Posterior cingulate gyrus (tissue), 11 donors: ENCODE measurements at places on chromosomes 7 and 10.

GRCh38 chr10:100683545-100684300 lies 61.7 kb upstream of the PAX2 start:
- DNase-seq, result no peak

GRCh38 chr10:61153771-61154170 lies 209.8 kb upstream of the RHOBTB1 start:
- no peak for DNase-seq

GRCh38 chr10:114184276-114184675 lies 5.1 kb downstream of the TDRD1 start:
- no peak for DNase-seq

DNA sequence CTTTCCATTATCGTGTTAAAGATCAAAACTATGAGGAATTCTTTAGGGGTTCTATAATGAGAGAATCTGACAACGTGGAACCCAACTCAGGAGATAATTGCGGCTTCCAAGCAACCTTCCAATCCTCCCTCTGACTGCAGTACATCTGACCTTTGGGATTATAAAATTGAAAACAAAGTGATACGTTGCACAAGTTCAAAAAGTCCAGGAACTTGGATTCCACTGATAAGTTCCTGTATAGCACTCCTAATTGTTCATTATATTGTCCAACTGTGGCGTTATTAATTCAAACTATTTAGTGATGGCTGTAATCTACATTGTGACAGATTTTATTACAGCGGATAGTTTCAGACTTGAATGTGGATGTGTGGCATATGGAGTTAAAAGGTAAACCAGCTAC lies 15.4 kb downstream of the MALRD1 start:
- DNase-seq, result no peak

- no peak for DNase-seq
Measured at GRCh38 chr10:71359364-71360046, 37.2 kb upstream of the CDH23 start.

DNA sequence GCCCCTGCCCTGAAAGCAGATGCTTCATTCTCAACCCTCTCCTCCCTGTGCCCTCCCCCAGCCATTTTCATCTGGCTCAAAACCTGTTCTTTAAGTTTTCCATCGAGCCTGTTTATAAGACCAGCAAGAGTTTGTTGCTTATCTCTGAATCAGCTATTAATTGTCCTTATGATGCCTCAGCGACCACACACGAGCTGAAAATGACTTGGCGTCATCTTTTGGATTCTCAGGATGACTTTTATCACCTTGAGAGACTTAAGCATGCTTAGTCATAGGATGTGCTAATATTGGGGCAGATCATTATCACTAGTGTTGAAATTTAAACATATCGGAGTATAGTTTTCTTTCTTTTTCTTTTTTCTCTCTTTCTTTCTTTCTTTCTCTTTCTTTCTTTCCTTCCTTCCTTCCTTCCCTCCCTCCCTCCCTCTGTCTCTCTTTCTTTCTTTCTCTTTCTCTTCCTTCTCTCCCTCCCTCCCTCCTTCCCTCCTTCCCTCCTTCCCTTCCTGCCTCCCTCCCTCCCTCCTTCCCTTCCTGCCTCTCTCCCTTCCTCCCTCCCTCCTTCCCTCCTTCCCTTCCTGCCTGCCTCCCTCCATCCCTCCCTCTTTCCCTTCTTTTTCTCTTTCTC lies 184.5 kb downstream of the PHTF2 start:
- no peak for DNase-seq

DNA sequence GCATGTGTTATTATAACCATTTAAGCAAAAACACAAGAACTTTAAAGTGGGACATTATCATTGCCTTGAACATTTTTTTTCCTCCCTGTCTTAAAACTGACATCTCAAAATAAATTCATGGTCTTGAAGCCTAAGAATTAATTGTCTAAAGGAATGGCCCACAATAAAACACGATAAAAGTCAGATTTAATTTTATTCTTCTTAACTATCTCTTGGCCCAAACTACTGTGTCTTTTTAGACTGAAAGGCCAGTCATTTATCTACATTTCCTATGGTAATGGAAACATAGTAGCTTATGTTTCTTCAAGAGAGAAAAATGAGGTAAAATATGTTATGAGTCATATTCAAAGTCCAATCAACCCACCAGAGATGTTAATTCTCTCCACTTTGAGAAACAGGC lies 24.4 kb upstream of the ETV1 start:
- DNase-seq, result no peak

- no peak for DNase-seq
Measured at GRCh38 chr7:80473751-80474150, 38.1 kb downstream of the GNAT3 start.

GRCh38 chr7:136353287-136353686 lies 376.1 kb upstream of the MTPN start:
- no peak for DNase-seq

DNA sequence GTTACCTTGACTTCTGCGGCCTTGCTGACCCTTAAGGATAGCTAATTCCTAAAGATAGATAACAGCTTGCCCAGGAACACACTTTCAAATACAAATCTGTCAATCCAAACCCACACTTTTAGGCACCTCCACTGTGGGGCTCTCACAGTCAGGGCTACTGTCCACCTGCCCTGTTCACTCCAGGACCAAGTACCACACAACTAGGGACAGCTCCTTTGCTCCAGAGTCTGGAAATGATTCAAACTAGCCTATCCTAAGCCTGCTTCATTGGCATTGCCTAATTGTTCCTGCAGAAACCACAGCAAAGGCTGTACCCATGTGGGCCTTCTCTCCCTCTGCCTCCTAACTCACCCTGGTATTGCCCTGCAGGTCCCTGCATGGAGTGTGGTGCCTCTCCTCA lies 538.9 kb upstream of the IGFBP3 start:
- DNase-seq, result no peak

GRCh38 chr10:120990831-120991230 lies 139.7 kb downstream of the WDR11 start:
- DNase-seq, result no peak

- peak; percentile 48 for DNase-seq
Measured at GRCh38 chr10:18140149-18140956, at the start of gene CACNB2. TSS of gene CACNB2 (plus strand) at chr10:18140424.

GRCh38 chr7:141014125-141014523 lies 628 bp downstream of the MRPS33 start:
- no peak for DNase-seq

DNA sequence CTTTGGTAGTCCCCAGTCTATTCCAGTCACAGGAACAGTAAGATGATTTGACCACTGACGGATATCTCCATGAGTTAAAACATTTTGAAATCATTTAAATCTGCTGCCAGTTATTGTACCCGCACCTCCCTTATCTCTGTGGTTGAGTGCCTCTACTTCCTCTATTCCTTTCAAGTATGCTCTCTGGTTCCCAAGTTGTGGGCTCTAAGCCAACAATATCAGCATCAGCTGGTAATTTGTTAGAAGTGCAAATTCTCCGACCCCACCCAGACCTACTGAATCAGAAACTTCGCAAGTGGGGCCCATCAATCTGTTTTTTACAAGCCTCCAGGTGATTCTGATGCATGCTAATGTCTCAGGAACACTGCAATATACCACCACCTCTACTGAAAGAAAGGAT lies 235.5 kb downstream of the CCSER2 start:
- no peak for DNase-seq

- DNase-seq, result no peak
Measured at GRCh38 chr7:132526111-132526740, 50.0 kb downstream of the PLXNA4 start.
